Activated T-cell treated with anti-CD3 and anti-CD28 coated beads, Interleukin-2, amount 50 U/mL, for 48 hours (primary cell): ENCODE measurements at places on chromosomes 7 and 10.

DNA sequence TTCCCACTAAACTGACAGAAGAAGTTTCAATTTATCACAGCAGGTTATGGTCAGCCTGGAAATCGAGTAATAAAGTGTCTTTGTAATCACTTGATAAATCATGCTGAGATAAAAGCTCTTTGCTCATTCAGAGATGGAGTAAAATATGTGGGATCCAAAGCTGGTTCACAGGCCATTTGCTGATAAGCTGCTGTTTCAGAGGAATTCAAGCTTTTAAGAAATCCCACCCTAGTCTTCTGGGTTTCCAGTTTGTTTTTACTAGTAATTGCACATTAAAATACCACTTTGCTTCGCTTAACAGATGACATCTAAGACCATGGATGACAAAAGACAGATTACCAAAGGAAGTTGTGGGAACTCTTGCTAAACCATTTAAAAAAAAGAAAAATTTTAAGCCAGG is 37.4 kb upstream of the CDK6 start:
- no peak for DNase-seq

DNA sequence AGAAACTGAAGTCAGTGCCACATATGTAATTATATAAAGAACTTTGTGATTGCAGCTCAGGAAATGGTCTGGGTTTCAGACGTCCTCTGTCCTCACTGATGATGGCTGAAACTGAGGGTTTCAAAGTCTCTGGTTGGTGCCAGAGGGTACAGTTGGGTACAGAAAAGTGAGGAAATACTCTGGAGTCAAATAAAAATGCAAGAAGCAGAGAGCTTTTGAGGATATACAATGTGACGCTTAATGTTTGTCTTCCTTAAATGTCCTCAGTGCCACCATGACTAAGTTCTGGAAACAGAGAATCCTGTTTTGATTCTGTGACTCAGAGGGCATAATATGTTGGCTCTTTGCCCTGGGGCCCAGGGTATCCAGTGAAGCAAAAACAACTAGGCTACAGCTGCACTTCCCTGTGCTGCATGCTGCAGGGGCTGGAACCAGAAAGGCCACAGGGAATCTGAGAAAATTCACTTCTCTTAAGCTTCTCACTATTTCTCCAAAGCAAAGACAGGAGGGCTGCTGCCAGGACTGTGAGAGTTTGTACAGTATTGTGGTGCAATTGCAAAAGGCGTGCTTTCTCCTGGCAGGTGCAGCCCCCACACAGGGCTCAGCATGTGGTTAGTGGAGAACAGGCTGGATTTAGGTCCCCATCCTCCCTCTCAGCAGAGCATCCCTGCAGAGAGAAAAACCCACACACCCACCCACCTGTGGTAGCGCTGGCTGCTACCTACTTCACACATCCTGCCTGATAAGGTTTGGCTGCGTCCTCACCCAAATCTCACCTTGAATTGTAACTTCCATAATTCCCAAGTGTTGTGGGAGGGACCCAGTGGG is 169.5 kb upstream of the SVIL start:
- DNase-seq = peak; percentile 23

GRCh38 chr10:123301077-123301857 is 147.1 kb downstream of the BUB3 start:
- DNase-seq = no peak

GRCh38 chr10:120873741-120874140 is 22.6 kb downstream of the WDR11 start:
- no peak for DNase-seq

DNA sequence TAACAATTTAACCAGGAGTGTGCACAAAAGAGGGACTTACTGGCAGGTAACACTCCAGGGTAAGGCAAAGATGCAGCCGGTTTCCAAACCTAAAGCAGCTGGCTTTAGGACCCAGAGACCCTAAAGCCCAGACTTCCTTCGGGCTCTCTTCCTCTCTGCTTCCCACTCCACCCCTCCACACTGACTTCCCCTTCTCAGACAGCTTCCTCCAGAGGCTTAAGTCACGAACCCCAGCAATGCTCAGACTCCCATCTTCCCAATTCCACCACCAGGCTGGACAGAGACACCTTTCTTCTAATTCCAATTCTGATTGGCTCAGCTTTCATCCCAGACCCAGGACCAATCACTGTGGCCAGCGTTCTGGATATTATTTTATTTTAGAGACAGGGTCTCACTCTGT is 24.8 kb downstream of the STYXL1 start:
- DNase-seq = no peak
